A549 treated with DMSO at 1 μM for 4 hours (cell line): ENCODE measurements at places on chromosomes 1 and 21. TPM values are rescaled to one million over a fixed set of nuclear protein-coding genes. Genes with fewer than 3 reads are reported as not detected.

The GBP6 gene
- total RNA-seq: not detected in 5 replicates

The APOBEC4 gene
- not detected in 5 replicates for total RNA-seq

The GRIK3 gene
- total RNA-seq: not detected in 5 replicates

The S100A14 gene
- 0.30 to 0.74 TPM (median 0.60 TPM) in 5 replicates for total RNA-seq

The S100A12 gene
- not detected in 5 replicates for total RNA-seq

The SLAMF9 gene
- total RNA-seq: 0.17 to 0.41 TPM (median 0.31 TPM) in 5 replicates

The DAB1 gene
- total RNA-seq: not detected in 5 replicates

The LRRN2 gene
- 15.3 to 20.3 TPM (median 16.6 TPM) in 5 replicates for total RNA-seq

The MRAP gene
- not detected in 5 replicates for total RNA-seq

The GCSAML gene
- total RNA-seq: not detected in 5 replicates

The MYOC gene
- total RNA-seq: not detected in 5 replicates

The LGALS8 gene
- total RNA-seq: 34.6 to 49.1 TPM (median 37.7 TPM) in 5 replicates

The TDRD10 gene
- not detected in 5 replicates for total RNA-seq

The PLA2G5 gene
- not detected in 5 replicates for total RNA-seq

The PIK3R3 gene
- total RNA-seq: 0.77 to 1.0 TPM (median 0.89 TPM) in 5 replicates

The LYPD8 gene
- total RNA-seq: 0.11 to 0.32 TPM (median 0.17 TPM) in 3 of 5 replicates, not detected in the others

The LCE1F gene
- not detected in 5 replicates for total RNA-seq

The PCSK9 gene
- 3.8 to 4.6 TPM (median 4.1 TPM) in 5 replicates for total RNA-seq

The SH3BGR gene
- total RNA-seq: 1.00 to 1.8 TPM (median 1.4 TPM) in 5 replicates

The PTAFR gene
- total RNA-seq: 0.24 to 0.38 TPM (median 0.29 TPM) in 5 replicates

The OR2L2 gene
- total RNA-seq: not detected in 5 replicates

The TIMM17A gene
- total RNA-seq: 93.5 to 125 TPM (median 99.6 TPM) in 5 replicates

The PRKAA2 gene
- total RNA-seq: 2.5 to 3.8 TPM (median 3.0 TPM) in 5 replicates

The LPAR3 gene
- 0.10 to 0.46 TPM (median 0.32 TPM) in 5 replicates for total RNA-seq

The FCGR3A gene
- total RNA-seq: not detected in 5 replicates

The C8B gene
- total RNA-seq: not detected in 5 replicates

The ECM1 gene
- total RNA-seq: 2.1 to 2.7 TPM (median 2.3 TPM) in 5 replicates

The CD2 gene
- total RNA-seq: not detected in 5 replicates

The ZNF683 gene
- not detected in 5 replicates for total RNA-seq

The KIF26B gene
- 0.02 to 0.14 TPM (median 0.05 TPM) in 5 replicates for total RNA-seq

The C4BPA gene
- 0.48 to 1.0 TPM (median 0.64 TPM) in 5 replicates for total RNA-seq

The ZSCAN20 gene
- total RNA-seq: 1.7 to 2.0 TPM (median 1.9 TPM) in 5 replicates

The ZC3H11A gene
- 45.2 to 52.4 TPM (median 48.9 TPM) in 5 replicates for total RNA-seq

The LIN28A gene
- not detected in 5 replicates for total RNA-seq

The ILDR2 gene
- total RNA-seq: 0.02 to 0.08 TPM (median 0.04 TPM) in 4 of 5 replicates, not detected in the other

The PDZK1 gene
- 0.56 to 1.0 TPM (median 0.70 TPM) in 5 replicates for total RNA-seq

The PLEKHA6 gene
- 21.1 to 30.6 TPM (median 26.1 TPM) in 5 replicates for total RNA-seq

The TTC39A gene
- 0.86 to 1.6 TPM (median 1.1 TPM) in 5 replicates for total RNA-seq

The GBP4 gene
- total RNA-seq: 0.02 to 0.05 TPM (median 0.02 TPM) in 3 of 5 replicates, not detected in the others

The ANKRD35 gene
- not detected in 5 replicates for total RNA-seq

The ZNF593OS gene
- total RNA-seq: 0.07 to 0.78 TPM (median 0.21 TPM) in 4 of 5 replicates, not detected in the other

The NUDT4B gene
- 0.43 to 3.0 TPM (median 1.2 TPM) in 5 replicates for total RNA-seq

The PTPRU gene
- 6.2 to 7.4 TPM (median 6.9 TPM) in 5 replicates for total RNA-seq

The CNIH4 gene
- 88.3 to 106 TPM (median 101 TPM) in 5 replicates for total RNA-seq

The ACTL8 gene
- total RNA-seq: 1.7 to 2.0 TPM (median 1.8 TPM) in 5 replicates

The PGBD5 gene
- total RNA-seq: 0.66 to 1.5 TPM (median 0.97 TPM) in 5 replicates

The GJB5 gene
- 0.12 TPM in 2 of 5 replicates, not detected in the others for total RNA-seq

The KLHDC8A gene
- total RNA-seq: 0.36 to 0.81 TPM (median 0.58 TPM) in 5 replicates

The DIRAS3 gene
- 1.1 to 1.5 TPM (median 1.2 TPM) in 5 replicates for total RNA-seq

The KRTAP21-2 gene
- not detected in 5 replicates for total RNA-seq

The FNDC5 gene
- total RNA-seq: 0.38 to 0.75 TPM (median 0.53 TPM) in 5 replicates

The VAMP4 gene
- 2.7 to 6.1 TPM (median 5.0 TPM) in 5 replicates for total RNA-seq

The SERPINC1 gene
- total RNA-seq: 0.07 TPM in 2 of 5 replicates, not detected in the others

The MYCL gene
- total RNA-seq: 1.1 to 1.6 TPM (median 1.3 TPM) in 5 replicates
